ENCODE measurements at places on chromosomes 3 and 15.

- no peak for DNase-seq
These were observed 133.5 kb upstream of the ZPLD1 start for GRCh38 chr3:102301155-102301880.

GRCh38 chr15:60673918-60674558 lies 195.1 kb upstream of the ICE2 start:
- peak; percentile 76 for DNase-seq

DNA sequence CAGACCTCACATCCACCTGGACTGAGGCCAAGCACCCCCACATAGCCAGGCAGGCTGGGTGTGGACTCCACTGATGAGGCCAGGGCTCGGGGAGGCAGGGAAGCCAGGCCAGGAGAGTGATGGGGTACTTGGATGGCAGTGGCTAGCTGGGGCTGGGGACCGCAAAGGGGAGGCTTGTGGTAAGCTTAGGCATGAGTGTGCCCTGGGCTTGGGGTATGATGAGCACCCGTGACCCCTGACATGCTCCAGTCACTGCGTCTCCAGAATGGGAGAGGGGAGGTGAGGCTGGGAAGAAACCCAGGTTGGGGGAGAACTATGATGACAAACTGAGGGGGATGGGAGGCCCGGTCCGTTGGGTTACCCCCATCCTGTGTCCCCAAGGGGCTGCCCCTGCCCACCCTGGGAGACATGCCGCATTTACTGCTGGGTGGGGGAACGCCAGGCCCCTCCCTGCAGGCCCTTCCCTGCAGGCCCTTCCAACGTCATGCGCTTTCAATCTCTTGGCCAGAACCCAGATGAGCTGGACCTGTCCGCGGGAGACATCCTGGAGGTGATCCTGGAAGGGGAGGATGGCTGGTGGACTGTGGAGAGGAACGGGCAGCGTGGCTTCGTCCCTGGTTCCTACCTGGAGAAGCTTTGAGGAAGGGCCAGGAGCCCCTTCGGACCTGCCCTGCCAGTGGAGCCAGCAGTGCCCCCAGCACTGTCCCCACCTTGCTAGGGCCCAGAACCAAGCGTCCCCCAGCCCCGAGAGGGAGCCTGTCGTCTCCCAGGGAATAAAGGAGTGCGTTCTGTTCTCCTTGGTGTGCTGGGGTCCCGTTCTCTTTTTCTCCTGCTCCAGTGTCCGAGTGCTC lies 34.1 kb downstream of the TSPAN3 start:
- DNase-seq, result no peak

DNA sequence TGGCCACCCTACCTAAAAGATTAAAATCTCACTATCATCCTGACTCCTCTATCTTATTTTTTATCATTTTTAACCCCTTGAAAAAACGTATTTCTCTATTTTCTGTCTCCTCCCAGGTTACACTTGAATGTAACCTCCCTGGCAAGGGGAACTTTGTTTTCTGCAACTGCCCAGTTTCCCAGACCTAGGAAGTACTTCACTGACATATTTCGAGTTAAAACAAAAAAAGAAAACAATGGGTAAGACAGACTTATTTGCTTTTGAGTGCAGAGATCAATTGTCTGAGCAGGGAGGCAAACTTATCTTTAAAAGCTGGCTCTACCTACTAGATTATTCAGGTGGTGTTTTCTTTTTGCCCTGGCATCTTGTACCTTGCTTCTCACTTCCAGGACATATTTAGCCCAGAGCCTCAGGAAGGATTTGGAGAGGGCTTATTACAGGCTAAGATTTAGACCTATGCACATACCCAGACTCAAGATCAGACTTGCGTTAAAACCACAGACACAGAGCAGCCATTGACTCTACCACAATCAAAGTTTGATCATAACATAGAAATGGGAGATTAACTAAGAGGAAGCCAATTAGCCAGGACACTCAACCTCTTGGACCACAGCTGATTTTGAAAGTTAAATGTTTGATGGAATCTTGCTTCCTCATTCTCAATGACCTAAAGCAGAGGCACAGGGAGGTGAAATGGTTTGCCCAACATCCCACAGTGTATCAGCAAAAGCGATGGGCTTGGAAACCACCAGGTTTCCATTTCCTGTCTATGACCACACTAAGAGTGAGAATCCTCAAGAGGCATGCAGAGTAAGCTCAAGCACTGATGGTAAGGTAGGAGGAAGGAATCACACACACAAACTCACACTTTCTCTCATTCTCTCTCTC lies 169.5 kb upstream of the THBS1 start:
- peak; percentile 10 for DNase-seq

- no peak for DNase-seq
These were observed 251.0 kb downstream of the RPLP1 start for GRCh38 chr15:69703532-69704187.

DNA sequence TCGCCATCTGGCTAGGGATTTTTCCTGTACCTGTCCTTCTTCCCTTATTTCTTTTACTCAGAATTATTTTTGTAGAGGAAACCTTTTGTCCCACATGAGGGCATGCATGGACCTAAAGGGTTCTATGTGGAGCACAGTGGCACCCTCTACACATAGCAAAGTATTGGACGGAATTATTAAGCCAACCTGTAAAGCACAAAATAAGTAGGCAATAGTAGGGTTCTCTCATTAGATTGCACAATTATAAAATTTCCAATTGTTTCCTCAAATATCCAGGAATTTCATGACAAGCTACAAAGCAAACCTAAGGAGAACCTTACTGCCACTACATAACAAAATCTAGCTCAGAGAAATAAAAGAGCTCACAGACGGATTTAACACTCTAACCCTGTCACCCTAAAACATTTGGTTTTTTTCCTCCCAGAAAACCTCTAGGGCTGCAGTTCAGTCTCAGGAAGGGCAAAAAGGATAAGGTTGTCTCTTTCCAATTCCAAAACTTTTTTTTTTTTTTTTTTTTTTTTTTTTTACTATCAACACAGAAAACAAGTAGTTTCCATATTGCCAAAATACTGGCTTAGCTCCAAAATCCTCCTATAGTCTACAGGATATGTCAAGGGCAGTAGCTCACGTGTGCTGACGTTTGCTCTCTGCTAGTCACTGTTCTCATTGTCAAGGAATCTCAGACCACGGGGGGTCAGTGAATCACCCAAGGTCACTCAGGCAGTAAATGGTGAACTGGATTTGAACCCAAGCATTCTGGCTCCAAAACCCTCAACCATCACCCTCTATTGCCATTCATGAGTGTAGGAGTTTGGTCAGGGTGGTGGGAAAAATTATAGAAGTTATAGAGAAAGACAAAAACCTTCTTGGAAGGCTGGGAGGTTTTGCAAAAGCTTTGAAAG lies 52.3 kb downstream of the NCEH1 start:
- DNase-seq, result no peak

- DNase-seq, result no peak
These were observed 30.8 kb downstream of the ACSBG1 start for GRCh38 chr15:78203346-78204225.

DNA sequence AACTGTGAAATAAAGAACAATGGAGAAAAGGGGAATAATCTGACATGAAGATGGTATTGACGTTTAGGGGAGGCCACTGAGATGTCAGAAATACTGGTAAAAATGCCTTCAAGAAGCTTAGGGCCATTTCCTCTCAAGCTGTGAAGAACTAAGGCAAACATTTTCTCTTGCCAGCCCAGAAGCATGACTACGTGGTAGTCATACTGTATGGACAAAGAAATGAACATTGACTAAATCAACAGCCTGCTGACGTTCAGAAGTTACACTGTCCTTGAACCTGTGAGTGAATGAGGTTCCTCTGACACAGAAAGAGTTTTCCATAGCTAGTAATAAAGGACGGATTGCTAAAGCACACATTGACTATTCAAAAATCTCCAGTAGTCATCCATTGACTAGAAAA lies 121.0 kb downstream of the P3H2 start:
- DNase-seq, result no peak

DNA sequence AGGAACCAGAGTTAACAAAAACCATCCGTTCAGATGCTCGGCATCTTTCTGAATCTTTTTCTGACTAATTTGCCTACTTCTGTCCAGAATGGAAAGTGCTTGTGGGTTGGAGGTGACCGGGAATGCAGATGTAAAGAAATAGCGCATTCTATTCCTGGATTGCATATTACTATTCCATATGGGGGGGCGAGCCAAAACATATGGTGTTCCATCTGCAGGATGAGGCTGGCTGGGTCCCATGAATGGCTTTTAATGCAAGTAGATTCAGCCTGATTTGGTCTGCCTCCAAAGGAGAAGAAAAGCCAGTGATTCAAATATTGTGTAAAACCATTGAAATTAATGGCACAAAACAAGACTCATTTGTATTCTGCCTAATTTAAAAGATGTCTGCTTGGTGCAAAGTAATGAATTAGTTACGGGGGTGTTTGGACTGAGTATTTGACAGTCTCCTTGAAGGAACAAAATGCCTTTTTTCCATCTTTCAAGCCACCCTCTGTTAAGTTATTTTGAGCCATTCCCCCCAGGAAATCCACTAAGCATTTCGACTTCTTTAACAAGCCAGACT lies 99.0 kb downstream of the ST8SIA2 start:
- no peak for DNase-seq

DNA sequence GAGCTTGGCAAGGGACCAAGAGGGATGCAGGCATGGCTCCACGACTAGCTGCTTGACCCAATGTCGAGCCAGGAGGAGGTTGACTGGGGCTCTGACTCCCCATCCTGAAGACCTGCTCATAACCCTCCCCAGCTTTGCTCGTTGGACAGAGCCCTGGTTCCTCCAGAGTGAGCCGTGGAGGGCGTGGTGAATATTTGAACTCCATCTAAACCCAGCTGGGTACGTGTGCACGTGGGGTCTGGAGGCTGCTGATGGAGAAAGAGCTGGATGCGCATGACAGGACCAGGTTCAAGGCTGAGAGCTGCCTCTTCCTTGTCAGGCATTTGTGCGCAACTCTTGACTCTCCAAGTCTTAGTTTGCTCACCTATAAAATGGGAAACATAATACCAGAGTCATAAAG lies 282.8 kb downstream of the TLE3 start:
- DNase-seq, result no peak

DNA sequence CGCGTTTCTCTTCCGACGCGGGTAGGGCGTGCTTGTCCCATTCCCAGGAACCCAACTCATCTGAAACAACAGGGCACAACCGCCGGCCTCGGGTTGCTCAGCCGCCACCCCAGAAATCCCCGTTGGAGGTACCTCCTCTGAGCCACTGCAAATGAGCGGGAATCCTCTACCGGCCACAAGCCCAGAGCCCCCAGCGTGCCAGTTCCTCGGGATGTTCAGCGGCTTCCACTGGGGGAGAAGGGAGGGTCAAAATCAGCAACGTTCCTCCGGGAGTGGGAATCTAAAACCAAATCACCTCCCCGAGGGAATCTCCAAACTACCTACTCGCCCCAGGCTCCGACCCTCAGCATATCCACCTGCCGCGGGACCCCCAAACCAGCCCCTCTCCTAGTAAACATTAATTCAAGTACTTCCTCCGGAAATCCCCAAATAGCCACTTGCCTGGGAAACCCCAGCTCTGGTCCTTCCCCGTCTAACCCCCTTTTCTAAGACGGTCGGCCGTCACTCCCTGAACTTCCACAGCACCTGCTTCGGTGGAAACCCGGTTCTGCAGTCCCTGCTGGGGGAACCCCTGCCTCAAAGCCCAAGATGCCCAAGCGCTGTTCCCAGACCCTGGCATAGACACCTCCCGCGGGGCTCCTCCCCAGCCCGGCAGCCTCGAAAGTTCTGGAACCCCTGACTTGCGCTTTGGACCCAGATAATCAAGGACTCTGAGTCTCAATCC lies 887 bp downstream of the OXTR start:
- DNase-seq, result peak; percentile 17

Data from stimulated activated CD4-positive, alpha-beta T cell treated with anti-CD3 and anti-CD28 coated beads, Interleukin-15, amount 100 ng/mL, for 24 hours (primary cell).